ENCODE measurements at places on chromosomes 1 and 21.
A peak's percentile ranks its signal among the peaks of the same experiment; 100 is the strongest.

GRCh38 chr1:145740269-145740668, 21.0 kb downstream of the CD160 start:
- peak; percentile 78 for DNase-seq

- DNase-seq, result no peak
Measured at GRCh38 chr1:198778049-198778448, 139.2 kb downstream of the PTPRC start.

- DNase-seq, result no peak
Measured at GRCh38 chr21:45208627-45208951, 79.1 kb downstream of the POFUT2 start.

GRCh38 chr1:20668581-20668980, 7.4 kb upstream of the DDOST start:
- DNase-seq, result no peak

- no peak for DNase-seq
Measured at GRCh38 chr1:80594013-80594412, 1206.7 kb upstream of the ADGRL2 start.

GRCh38 chr1:23964790-23965740, 5.4 kb downstream of the PNRC2 start:
- DNase-seq, result no peak

DNA sequence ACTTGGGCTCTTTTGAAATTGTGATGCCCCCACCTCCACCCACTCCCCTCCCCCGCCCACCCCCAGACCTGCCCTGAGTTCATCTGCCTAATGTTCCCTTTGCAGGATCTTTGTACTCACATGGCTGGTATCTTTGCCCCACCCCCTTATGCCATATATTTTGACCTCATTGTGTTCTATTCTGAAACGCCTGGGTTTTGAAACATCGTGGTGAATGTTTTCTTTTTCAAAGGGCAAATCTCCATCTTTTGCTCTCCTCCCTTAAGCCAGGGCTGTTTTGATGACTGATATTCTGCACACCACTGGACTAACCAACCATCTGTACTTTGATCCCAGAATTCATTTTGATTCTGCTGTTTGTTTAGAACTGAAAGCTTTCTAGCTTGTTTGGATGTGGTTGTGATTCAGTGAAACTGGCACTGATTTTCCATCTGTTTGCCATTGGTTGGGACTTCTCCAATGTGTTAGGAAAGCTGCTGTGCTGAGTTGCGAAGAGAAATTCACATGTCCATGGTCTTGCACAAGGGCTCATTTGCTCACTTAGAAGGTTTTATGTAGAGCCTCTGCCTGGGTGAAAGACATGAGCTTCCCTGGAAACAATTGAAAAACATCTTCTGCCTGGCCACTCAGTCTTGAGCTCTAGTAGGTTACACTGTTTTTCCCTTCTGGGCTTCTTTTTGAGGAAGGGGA, 16.5 kb downstream of the SMAP2 start:
- no peak for DNase-seq

- DNase-seq, result no peak
Measured at GRCh38 chr21:17550671-17551308, 37.9 kb downstream of the CXADR start.

- DNase-seq, result no peak
Measured at GRCh38 chr21:44529503-44530125, 10.4 kb downstream of the KRTAP10-1 start.

DNA sequence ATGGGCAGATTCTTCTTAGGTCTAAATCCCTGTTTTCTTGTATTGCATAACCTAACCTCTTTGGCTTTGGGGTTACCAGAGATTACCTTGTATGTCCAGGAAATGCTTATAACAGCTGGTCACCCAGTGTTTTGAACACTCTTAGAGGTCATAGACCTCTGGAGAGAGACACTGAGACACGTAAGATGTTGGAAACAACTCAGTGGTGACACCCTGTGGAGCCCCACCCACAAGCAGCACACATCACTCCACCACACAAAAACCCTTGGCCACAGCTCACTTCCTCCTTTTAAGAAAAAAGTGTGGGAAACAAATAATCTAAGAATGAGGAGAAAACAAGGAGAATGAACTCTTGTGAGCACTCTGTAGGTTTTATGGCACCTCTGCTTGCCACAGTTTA, 26.3 kb upstream of the CYP4B1 start:
- no peak for DNase-seq

- no peak for DNase-seq
Measured at GRCh38 chr1:221812905-221813597, 71.2 kb upstream of the DUSP10 start.

GRCh38 chr1:175319112-175319911, 126.7 kb upstream of the KIAA0040 start:
- DNase-seq, result peak; percentile 17

- DNase-seq, result no peak
Measured at GRCh38 chr1:39500862-39501389, 9.5 kb downstream of the BMP8A start.

DNA sequence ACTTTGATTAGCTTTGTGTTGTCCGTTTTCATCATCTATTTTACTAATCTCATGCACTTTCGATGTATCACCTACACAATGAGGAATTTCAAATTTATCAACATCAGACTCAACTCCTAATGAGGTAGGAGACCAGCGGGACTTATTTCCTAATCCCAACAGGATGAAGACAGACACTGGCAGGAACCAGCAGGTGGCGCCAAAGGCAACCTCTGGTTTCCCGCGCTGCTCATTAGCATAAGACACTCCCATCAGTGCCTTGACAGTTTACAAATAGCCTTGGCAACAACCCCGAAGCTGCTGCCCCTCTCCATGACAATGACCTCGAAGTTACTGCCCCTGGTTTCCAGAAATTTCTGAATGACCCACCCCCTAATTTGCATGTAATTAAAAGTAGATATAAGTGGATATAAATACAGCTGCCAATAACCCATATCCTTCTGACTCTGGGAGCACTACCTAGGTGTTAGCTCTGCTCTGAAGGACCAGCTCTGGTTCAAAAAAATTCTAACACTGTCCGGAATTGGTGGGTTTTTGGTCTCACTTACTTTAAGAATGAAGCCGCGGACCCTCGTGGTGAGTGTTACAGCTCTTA, 974.8 kb downstream of the ADGRL2 start:
- no peak for DNase-seq

GRCh38 chr1:46191033-46191701, 7.1 kb downstream of the POMGNT1 start:
- no peak for DNase-seq

GRCh38 chr1:166544561-166544960, 294.7 kb upstream of the POGK start:
- DNase-seq, result no peak

GRCh38 chr1:173775578-173776226, 48.8 kb upstream of the DARS2 start:
- no peak for DNase-seq

GRCh38 chr1:87224201-87224600, 104.5 kb upstream of the LMO4 start:
- DNase-seq, result peak; percentile 99

DNA sequence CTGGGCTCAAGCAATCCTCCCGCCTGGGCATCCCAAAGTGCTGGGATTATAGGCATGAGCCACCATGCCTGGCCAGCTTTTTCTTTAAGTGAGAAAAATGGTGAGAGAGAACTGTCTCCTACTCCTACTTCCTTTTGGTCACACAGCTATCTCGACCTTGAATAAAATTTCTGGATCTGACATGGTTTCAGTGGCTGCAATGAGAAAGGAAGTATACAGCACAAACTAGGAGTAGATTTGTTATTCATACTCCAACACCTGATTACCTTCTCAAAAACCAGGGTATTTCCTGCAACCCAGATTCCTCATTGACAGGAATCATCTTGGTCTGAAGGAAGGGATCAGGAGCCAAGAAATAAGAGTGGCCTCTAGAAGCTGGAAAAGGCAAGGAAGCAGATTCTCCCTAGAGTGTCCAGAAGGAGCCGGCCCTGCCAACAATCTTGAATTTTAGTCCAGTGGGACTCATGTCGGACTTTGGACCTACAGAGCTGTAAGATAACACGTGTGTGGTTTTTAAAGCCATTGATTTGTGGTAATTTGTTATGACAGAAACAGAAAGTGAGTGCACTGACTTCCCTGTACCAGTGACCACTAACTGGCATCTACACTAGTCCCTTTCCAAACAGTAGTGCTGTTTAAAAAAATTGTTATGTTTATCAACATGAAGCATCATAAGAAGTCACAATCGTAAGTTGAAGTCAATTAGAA, 516.6 kb downstream of the SMYD3 start:
- DNase-seq, result no peak

- DNase-seq, result no peak
Measured at GRCh38 chr1:51648180-51649109, 31.6 kb downstream of the OSBPL9 start.

DNA sequence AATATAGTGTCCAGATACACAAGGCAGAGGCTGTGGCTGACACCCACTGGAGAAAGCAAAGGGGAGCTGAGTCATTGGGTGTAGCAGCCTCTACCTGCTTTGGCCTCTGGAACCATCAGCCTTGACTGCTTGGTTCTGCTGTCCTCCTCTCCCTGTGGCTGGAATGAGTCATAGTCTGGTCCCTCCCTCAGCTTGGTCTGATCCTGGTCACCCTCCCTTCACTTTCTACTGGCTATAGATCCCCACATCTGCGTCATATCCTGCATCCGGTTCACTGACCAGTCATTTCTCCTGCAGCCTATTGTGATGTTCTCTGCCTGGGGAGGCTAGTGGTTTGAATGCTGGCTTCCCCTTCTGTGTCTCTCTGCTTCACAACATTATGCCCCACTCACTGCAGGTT, 372.8 kb upstream of the DAB1 start:
- DNase-seq, result peak; percentile 9

DNA sequence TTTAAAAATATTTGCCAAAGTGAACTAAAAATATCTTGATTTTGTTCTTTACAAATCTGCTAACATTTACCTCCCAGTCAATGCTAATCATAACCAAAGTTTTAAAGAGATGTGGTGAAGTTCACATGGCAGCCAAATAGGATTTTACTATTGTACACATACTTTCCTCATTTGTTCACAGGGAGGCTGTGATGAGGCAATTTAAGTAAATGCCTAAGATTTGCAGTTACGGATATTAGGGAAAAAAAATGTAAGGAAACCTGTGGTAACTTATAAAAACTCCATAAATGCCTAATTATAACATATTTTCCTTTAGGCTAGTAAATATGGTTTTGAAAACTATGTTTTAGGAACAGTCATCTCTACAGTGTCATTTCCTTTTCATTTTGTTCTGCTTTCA, 32.4 kb downstream of the RGS5 start:
- DNase-seq, result no peak

- no peak for DNase-seq
Measured at GRCh38 chr1:110519125-110519810, at the start of gene KCNA10. Gene KCNA10, minus strand, starts transcription at chr1:110519175. Its CDS starts 388 bp downstream, at chr1:110518787.

DNA sequence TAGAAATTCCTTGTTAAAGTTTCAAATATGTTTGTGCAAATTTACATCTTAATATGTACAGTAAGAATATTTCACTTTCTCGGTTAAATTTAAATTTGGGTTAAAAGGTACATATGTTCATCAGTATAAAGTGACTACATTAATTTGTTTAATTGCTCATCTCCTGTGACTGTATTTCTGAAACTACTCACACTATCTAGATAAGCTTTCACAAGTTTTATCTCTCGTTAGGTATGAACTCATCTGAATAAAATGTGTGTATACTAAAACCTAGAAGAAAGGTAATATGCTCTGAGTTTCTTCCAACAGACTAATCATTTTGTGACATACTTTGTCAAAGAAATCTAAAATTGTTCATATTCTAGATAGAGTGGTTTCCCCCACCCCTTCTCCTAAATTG, 150.7 kb downstream of the PATJ start:
- DNase-seq, result no peak

DNA sequence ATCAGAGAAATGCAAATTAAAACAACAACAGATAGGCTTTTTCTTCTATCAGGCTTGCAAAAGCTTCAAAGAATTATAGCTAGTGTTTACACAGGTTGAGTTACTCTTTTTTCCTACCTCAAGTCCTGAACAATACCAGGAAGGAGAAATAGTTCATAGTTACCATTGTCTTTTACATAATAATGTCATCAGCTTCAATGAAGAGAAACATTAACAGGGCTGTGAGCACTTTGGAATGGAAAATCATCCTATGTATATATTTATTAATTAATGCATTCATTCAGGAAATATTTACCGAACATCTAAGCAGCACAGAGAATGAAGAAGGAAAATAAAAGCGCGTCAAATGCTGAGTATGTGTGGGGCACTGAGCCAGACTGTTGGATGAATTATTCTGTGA, 197.3 kb downstream of the ZBTB18 start:
- no peak for DNase-seq

DNA sequence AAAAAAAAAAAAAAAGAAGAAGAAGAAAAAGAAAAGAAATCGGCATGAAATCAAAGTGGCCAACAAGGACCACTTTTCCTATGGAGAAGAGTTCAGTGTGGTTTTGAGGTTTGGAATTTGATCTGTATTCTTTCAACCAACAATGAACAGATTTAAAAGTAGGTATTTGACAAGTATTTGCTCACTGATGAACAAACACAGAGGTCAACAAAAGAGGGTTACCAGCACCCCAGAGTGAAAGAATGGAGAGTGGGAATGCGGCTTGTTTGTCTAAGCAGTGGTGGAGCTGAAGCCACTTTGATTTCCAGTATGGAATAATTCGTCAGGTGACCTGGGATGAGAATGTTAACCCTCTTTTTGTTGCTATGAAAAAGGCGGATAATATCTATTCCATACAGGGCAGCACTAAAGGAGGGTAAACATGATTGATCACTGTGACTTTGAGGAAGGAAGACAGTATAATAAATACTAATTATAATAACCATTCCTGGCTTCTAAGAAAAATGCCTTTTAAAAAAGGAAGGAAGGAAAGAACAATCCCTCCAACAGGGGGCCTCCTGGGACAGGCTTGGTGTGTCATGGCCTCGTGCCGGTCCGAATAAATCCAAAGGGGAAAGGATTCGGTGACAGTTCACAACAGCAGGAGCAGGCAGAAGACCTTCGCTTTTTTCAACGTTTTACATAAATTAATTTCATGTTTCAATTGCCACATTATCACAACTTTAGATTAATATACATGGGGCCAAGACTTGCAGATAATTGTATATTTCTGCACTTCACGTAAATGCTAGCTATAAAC, 37.2 kb upstream of the SIM2 start:
- no peak for DNase-seq

- no peak for DNase-seq
Measured at GRCh38 chr1:50421366-50421748, 1.9 kb downstream of the DMRTA2 start.

GRCh38 chr1:178093494-178093950, 382 bp upstream of the RASAL2 start:
- DNase-seq, result peak; percentile 83

DNA sequence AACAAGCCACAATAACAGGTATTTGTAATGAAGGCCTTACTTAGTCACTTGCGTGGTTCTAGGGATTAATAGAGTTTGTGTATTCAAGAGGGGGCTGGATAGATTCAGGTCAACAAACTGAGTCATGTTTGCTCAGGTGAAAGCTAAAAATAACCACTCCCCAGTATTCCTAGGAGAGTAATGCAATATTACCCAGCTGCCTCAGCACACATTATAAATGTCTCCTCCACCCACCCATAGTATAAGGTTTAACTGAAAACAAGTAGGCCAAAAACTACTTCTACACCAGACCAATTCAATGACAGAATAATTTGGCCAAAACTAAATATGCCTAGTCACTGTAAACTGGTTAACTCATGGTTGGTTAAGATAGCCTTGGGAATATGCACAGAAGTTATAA, 34.4 kb downstream of the WLS start:
- DNase-seq, result no peak

GRCh38 chr21:38077569-38077968, 161.3 kb upstream of the KCNJ6 start:
- DNase-seq, result no peak

- no peak for DNase-seq
Measured at GRCh38 chr1:95582191-95582590, 348.2 kb downstream of the RWDD3 start.

- DNase-seq, result no peak
Measured at GRCh38 chr1:118032883-118033282, 103.3 kb downstream of the WDR3 start.
